ENCODE measurements at places on chromosomes 4 and X.

GRCh38 chrX:140733766-140734342, 24.3 kb downstream of the LINC00632 start:
- peak; percentile 68 for ATAC-seq

DNA sequence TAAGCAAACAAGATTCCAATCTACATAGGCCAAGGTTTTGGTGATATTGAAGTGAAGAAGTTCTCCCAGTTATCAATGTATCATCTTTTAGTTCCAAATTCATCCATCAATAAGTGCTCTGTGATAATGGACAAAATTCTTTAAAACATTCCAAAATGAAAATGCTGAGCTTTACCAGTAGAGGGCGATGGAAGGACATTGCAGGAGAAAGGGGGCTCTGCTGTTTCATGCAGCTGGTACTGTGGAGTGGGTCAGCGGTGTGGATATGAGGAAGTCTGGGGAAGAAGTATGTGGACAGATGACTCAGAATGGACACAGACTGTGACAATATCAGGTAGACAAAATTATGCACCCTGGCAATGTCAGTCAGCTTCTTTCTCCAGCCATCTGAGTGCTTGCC, 46.6 kb upstream of the HS6ST2 start:
- peak; percentile 46 for ATAC-seq

DNA sequence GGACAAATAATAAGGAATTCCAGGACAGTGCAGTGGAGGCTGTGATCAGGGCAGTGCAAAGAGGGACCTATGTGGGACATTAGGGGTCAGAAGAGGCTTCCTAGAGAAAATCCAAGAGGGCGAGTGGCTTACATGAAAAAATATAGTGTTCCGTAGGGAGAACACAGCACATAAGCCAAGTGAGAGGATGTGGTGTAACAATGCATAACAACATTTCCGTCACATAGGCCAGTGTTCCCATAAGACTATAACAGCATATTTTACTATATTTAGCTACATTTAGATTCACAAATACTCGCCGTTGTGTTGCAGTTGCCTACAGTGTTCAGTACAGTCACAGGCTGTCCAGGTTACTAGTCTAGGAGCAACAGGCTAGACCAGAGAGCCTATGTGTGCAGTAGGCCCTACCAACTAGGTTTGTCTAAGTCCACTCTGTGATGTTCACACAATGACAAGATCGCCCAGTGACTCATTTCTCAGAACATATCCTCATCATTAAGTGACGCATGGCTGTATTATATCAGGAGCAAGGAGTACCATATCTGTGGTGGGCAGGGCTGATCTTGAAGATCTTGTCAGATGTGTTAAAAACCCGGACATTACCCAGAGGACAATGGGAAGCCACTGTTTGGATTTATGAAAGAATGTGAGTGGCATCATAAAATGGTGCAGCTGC, 74.0 kb upstream of the TBL1X start:
- ATAC-seq: no peak

DNA sequence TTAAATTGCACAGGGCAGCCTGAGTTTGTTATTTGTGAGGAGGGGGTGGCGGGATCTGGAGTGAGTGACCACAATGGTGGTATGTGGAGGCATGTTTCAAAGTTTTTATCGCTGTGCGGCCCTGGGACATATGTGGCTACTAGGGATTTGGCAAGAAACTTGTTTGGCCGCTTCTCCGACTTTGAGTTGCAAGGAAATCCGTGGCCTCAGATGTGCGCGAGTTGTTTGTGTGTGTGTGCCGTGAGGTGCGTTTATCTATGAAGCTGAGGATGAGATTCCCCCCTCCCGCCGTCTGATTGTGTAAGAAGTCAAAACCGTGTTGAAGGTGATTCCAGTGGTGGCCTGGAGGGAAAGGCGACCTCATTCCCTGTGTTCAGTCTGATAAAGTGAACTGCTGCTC, 1.4 kb downstream of the JADE3 start:
- no peak for ATAC-seq

- ATAC-seq: no peak
Observed at GRCh38 chr4:81032771-81033684, 2.5 kb downstream of the BMP3 start.

GRCh38 chr4:177339477-177340374, 30.1 kb downstream of the NEIL3 start:
- no peak for ATAC-seq

DNA sequence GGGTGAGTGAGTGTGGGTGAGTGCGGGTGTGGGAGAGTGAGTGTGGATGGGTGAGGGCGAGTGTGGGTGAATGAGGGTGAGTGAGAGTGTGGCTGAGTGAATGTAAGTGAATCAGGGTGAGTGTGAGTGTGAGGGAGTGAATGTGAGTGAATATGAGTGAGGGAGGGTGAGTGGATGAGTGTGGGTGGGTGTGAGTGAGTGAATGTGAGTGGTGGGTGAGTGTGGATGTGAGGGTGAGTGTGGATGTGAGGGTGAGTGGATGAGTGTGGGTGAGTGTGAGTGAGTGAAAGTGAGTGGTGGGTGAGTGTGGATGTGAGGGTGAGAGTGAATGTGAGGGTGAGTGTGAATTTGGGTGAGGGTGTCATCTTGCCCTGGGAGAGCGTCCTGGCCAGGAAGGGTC, 67.5 kb downstream of the TRIML1 start:
- ATAC-seq: no peak

DNA sequence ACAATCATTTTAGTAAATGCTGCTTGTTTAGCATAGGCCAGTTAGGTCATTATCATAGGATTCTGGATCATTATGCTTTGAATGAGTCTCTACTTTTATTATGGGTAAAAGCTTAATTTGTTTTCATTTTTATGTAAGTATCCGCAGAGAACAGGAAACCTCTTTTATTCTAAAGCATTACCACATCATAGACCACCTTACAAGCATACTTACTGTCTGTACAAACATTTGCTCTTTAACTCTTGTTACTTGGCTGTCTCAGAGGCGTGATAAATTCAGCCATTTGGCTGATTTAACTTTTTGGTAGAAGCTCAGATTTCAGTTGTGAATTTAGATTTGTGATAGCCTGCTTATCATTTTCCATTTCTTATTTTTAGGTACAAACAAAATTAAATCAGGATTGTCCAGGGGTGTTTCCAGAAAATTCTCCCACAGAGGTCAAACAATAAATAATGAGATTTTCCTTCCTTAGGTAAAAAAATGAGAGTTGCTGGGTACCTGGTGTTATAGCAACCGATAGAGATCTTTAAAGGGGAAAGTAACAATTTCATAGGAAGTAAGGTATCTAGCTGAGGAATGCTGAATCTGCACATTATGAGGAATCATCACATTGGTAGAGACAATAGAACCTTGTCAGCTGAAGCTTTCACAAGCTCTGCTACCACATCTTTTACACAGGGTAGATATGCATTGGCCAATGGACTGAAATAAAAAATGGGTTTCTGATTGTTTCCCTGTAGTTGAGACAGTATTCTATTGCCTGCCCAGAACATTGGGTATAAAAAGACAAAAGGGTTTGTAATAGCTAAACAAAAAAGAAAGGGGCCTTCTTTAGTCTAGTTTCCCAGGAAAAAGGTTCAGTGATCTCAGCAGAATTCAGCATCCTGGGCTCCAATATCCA, 62.5 kb downstream of the NDNF start:
- ATAC-seq: no peak

DNA sequence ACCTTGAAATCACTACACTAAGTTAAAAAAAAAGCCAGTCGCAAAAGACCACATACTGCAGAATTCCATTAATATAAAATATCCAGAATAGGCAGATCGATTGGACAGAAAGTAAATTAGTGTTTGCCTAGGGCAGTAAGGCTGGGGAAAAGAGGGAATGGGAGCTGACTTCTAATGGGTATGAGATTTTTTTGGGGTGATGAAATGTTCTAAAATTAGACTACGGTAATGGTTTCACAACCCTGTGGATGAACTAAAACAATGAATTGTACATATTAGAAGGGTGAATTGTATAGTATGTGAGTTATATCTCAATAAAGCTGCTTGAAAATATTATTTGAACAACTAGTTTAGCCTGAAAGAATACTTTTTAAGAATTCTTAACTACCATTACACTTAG, 6.7 kb upstream of the GPRIN3 start:
- no peak for ATAC-seq

DNA sequence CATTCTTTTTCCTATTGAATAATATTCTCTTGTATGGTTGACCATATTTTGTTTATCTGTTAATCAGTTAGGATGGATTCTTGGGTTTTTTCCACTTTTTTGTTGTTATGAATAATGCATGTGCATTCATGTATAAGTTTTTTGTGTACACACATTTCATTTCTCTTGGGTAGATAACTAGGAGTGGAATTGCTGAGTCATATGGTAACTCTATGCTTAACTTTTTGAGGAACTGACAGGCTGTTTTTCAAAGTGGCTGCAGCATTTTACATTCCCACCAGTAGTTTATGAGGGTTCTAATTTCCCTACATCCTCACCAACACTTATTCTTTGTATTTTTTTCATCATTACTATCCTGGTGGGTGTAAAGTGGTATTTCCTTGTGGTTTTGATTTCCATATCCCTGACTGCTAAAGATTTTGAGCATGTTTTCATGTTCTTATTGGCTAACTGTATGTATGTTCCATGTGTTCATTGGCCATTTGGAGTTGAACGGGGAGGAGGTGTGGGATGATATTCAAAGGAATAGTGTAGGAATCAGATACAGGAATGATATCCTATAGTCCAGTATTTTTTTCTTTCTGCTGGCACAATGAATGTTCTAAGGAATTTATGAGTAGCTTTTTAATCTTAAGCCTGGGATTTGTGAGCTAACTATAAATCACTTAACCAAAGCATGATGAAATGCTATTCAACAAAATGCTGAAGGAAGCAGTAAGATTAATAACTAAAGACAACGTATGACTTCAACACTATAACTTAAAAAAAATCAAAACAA, 114.3 kb downstream of the AMELX start:
- ATAC-seq: no peak

GRCh38 chr4:106967892-106968291, 68.2 kb downstream of the DKK2 start:
- ATAC-seq: no peak

- no peak for ATAC-seq
Observed at GRCh38 chr4:73850261-73850970, 2.7 kb upstream of the PF4V1 start.

DNA sequence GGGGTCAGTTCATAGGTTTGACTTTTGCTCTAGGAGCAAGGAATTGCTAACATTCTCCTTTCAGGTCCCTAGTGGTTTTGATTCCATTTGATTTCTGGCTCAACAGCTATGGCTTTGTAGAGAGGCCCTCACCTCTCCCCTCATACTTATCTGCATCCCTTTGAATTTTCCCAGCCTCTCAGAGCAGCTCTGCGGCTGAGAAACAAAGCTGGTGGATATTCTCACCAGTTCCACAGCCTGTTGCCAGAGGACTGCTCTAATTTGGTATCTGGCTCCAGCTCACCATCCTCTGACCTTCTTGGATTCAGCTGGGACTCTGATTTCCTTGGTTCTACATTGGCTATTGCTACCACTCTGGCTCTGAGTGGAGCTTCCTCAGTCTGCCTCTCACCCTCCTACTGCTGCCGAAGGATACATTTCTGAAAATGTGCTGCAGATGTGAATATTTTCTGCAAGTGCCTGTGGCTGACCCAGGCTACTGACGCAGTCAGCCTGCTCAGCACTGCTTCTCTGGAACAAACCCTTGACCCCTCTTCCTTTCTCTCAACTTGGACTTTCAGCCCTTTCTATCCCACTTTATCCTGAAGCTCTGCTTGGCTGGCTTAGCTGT, 110.9 kb upstream of the ENPEP start:
- ATAC-seq: peak; percentile 44

DNA sequence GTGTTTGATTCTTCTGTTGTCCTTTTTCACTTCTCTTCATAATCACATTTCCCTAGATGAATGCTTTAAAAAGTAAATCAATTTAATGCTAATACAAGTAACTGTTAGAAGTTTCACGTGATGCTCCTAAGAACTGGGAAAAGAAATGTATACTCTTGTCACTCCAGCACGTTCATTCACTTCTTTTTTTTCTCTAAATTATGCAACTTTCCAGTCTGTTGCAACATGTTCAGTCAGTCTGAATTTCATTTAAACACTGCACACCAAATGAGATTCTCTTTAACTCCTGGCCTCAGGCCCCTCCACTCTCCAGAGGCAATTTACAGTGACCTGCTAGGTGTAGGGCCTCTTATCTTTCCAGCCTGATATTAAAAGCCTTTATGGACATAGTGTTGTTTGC, 321.9 kb downstream of the HS3ST1 start:
- no peak for ATAC-seq

GRCh38 chr4:38995660-38996005, 36.6 kb downstream of the TMEM156 start:
- ATAC-seq: no peak

DNA sequence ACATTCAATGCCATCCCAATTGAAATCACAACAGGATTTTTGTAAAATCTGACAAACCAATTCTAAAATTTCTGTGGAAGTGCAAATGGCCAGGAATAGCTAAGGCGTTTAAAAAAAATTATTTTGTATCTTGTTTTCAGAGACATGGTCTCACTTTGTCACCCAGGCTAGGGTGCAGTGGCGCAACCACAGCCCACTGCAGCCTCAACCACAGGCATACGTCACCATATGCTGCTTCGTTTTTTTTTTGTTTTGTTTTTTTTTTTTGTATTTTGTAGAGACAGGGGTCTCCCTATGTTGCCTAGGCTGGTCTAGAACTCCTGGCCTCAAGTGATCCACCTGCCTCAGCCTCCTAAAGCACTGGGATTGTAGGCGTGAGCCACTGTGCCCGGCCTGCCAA, 24.5 kb downstream of the ZNF41 start:
- ATAC-seq: no peak

GRCh38 chrX:25204182-25204581, 188.4 kb upstream of the ARX start:
- ATAC-seq: no peak

GRCh38 chrX:113009029-113009428, 168.4 kb upstream of the AMOT start:
- ATAC-seq: no peak

DNA sequence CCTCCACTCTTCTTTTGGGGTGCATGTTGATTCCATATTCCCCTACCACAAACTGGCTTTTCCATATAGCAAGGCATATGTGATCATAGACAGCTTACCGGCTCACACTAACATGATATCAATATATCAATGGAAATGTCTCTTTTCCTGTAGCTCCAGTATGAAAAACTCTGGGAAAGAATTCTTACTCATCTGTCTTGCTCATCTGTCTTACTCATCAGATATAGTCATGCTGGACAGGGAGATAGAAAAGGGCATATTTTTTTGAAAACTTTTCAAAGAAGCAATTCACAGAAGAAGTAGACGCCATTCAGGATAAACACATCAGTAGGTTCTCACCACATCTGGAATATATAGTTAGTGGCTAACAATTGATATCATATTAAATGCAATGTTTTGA, 794.7 kb downstream of the RAB28 start:
- no peak for ATAC-seq

GRCh38 chr4:181475781-181476507, 767.3 kb upstream of the TENM3 start:
- ATAC-seq: peak; percentile 64

GRCh38 chr4:28723371-28723770, 1862.7 kb downstream of the STIM2 start:
- no peak for ATAC-seq

- ATAC-seq: no peak
Observed at GRCh38 chr4:1237981-1238675, 10.8 kb downstream of the CTBP1 start.

- ATAC-seq: no peak
Observed at GRCh38 chr4:98603683-98604521, 54.5 kb downstream of the TSPAN5 start.
